ENCODE measurements at places on chromosomes 1 and 21.

GRCh38 chr1:54283635-54284385, 83.8 kb downstream of the MRPL37 start:
- no peak for DNase-seq

- DNase-seq, result no peak
Measured at GRCh38 chr1:24124980-24125379, 13.0 kb upstream of the MYOM3 start.

GRCh38 chr1:207088701-207089626, at the start of gene C4BPB:
Gene C4BPB, plus strand, starts transcription at chr1:207088860. Its CDS starts 672 bp downstream, at chr1:207089532.
- DNase-seq, result no peak

DNA sequence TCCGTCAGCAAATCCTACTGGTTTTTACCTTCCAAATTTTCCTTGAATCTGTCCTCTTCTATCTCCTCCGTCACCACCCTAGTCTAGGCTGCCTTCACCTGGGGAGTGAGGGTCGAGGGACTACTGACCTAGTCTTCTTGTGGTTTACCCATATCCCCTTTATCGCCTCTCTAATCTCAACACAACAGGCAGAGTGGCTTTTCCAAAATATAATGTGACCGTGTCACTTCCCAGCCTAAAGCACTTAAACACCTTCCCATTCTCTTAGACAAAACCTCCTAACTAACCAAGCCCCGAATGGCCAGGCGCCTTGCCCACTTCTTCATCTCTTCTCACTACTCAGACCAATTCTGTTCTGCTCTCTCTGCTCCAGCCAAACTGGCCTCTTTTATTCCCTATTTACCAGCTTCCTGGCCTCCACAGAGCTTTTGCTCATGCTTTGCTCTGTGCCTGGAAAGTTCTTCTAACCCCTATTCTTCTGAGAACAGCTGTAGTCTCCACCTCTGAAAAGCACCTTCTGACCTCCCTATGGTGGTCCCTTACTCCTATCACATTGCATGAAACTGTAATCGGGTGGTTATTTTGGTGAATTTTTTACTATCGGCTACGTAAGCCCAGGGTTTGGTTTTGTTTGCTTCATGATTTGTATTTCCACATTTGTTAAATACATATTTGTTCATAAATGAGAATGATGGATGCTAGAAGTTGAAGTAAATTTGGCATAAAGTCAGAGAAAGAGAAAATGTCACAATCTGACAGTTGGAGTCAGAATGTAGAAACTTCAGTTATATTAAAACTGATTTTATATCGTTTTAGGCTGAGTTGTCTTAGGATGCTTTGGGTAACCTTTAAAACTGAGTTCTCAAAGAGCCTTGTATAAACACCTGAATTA, 1.2 kb upstream of the NBPF1 start:
- DNase-seq, result no peak

DNA sequence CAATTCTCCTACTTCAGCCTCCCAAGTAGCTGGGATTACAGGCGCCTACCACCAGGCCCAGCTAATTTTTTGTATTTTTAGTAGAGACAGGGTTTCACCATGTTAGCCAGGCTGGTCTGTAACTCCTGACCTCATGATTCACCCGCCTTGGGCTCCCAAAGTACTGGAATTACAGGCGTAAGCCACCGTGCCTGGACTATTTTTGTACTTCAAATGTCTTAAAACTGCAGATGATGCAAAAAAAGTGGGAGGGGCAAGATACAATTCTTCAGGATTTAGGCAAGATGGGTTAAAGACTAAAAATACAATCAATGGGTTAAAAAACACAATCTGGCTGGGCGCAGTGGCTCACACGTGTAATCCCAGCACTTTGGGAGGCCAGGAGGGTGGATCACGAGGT, 4.7 kb downstream of the SCAF4 start:
- no peak for DNase-seq

DNA sequence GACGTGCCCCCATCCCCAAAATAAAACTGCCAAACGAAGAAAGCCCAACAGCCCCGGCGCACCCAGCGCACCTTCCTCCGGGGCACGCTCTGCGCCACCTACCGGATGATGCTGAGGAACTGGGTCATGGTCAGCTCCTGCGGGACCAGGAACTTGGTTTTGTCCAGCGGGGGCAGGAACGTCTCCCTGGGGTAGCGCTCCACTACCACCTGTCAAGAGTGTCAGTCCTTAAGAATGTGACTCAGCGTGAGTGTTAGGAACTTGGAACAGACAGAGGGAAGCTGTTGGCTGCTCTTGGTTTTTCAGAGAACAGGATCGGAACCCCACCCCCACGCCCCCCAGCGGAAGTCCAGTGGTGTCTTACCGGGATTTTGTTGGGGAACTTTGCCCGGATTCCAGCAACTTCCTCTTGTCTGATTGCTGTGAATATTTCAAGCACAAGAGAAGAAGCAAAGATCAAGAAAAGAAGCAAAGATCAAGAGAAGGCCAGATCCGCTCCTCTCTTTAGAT, 431 bp downstream of the MAP1LC3C start:
- DNase-seq, result peak; percentile 91

DNA sequence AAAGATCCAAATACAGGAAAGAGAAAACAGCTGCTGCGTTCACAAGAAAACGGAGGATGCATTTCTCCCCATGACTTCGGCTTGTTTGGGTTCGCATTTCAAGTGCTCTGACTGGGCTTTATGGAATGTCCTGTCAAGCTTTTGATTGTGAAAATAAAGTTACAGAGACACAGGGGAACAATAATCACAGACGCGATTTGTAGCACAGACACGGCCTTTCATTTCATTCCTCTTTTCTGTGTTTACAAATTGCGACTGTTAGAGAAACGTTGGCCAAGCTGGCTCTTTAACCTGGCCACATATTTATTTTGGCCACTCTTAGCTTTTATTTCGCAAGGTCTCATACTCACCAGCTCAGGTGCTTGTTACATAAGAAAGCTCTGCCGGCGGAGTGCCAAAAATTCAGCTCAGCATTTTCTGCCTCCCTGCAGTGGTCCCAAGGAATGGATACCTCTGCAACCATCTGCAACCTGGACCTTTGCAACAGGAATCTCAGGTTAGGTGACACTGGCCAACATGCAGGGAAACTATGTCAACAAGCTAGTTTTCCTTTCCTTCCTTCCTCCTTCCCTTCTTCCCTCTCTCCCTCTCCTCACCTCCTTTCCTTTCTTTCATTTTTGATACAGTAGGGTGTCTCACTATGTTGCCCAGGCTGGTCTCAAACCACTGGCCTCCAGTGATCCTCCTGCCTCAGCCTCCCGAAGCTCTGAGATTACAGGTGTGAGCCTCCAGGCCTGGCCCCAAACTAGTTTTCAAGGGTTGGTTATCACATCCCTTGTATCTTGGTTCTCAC, 58.2 kb upstream of the SLC45A1 start:
- DNase-seq, result peak; percentile 61

DNA sequence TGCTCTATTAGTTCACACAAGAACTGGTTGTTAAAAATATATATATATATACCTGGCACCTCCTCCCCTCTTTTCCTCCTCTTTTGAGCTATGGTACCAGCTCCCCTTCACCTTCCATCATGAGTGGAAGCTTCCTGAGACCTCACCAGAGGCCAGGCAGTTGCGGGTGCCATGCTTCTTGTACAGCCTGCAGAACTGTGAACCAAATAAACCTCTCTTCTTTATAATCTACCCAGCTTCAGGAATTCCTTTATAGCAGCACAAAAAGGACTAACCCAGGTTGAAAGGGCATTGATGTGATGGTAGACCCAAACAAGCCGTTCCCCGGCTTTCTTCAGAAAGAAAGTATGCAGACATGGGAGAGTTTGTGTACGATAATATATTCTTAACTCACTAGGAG, 14.9 kb downstream of the RSPH1 start:
- DNase-seq, result no peak

- DNase-seq, result no peak
Measured at GRCh38 chr1:246793356-246793896, 69.2 kb downstream of the SCCPDH start.

All from ELR (cell line).